ENCODE measurements at places on chromosomes 16 and 17.

GRCh38 chr17:6427279-6427781 lies 7.6 kb downstream of the AIPL1 start:
- no peak for DNase-seq

- DNase-seq: no peak
Measured at GRCh38 chr16:50837324-50837723, 95.4 kb downstream of the CYLD start.

GRCh38 chr17:38870259-38871165 lies 654 bp downstream of the LASP1 start:
- peak; percentile 52 for DNase-seq

- peak; percentile 48 for DNase-seq
Measured at GRCh38 chr17:4796552-4796920, 572 bp downstream of the PSMB6 start.

GRCh38 chr17:3256575-3256974 lies 41.6 kb downstream of the OR3A1 start:
- no peak for DNase-seq

DNA sequence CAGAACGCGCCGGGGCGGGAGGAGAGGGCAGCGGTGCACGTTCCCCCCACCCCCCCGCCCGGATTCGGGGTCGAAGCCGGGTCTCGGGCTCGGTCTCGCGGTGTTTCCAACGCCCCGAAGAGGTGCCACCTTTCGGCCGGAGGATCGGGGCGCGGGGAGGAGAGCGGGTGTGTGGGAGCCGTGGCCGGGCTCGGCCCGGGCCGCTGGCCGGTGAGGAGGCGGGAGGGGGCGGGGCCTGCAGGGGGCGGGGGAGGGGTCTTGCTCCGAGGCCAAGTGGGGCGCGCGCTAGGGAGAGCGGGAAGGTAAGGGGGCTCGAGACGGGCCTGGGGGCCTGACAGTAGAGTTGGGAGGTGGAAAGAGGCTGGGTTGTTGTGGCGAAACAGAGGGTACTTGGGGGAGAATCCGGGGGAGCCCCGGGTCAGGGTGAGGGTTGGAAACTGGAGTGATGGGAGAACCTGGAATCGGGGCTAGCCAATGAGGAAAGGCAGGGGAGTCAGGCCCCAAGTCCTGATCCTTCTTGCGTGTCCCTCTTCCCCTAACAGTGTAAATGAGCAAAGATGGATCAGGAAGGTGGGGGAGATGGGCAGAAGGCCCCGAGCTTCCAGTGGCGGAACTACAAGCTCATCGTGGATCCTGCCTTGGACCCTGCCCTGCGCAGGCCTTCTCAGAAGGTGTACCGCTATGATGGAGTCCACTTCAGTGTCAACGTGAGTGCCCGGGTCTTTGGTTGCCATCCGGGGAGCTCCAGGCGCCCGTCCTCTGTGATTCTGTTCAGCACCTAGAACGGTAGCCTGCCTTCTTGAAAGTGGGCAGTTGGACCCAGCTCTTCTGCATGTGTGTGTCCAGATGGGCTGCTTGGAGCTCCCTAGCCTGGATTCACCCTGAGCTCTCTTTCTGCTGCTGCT lies 873 bp downstream of the SETD1A start:
- peak; percentile 39 for DNase-seq

GRCh38 chr17:77128896-77129567 lies 11.7 kb upstream of the SEC14L1 start:
- DNase-seq: peak; percentile 59

DNA sequence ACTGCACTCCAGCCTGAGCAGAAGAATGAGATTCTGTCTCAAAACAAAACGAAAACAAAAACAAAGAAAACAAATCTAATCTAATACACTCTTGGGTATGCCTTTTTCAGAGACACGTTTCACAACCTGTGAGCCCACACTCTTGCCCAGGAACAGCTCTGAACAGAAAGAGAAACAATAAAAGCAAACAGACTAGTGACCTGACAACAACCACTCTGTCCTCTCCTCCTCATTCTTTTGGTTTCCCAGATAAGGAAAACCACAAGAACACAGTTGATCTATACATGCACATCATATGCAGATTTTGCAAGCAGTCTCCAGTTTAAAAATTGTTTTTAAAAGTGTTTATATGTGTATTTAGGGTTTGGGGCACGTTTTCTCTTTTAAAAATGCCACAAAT lies 1.3 kb downstream of the MKS1 start:
- DNase-seq: no peak

DNA sequence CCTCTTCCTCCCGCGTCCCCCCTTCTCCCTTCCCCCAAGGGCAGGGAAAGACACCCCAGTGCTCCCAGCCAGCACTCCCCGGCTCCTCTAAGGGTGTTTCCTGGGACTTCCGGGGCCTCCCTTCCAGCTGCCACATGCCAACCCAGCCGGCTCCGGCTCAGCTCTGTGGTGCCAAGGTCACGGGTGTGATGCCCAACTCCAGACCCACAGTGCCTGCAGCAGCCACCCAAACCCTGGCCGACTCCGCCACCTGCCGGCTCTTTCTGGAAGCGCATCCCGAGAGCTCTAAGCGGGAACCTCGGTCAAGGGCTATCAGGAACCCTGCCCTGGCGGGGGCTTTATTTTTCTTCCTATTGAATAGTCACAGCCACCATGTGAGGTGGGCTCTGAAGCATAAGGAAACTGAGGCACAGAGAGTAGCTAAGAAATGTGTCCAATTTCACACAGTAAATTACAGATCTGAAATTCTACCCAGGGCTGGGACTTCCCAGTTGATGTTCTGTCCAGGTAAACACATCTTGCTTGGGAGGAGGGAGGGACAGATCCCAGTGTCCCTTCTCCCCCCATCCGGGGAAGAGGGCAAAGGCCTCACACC lies 3.3 kb upstream of the PPP1R1B start:
- DNase-seq: peak; percentile 84

- no peak for DNase-seq
Measured at GRCh38 chr17:69320210-69320907, 6.6 kb downstream of the ABCA5 start.

DNA sequence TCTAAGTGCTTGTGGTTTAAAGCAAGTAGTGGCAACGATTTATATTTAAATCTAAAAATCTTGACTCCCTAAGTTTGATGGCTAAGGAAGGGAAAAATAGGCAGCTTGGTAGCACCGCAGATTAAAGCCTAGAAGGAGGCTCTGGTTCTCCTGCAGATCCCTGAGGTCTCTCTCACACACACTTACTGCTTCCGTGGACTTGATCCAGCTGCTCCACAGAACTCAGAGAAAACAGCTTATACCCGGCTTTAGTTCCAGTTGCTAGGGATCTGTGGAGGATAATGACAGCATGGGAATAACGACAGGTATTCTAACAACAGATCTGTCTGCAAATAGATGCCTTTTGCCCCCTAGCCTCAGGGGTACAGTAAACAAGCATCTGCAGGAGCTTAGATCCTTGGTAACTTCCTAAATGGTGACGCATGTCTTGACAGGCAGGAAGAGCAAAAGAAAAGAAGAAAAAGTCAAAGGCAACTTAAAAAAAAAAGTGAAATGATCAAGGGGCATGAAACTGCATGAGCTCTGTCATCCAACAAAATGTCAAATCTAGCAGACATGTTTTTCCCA lies 4.5 kb downstream of the WIPI1 start:
- no peak for DNase-seq
